ENCODE measurements at places on chromosomes 6 and 20.

- no peak for DNase-seq
Observed at GRCh38 chr6:134308800-134309199, 9.1 kb downstream of the SGK1 start.

GRCh38 chr20:38426006-38426897 is 8.9 kb downstream of the SNHG17 start:
- no peak for DNase-seq

- DNase-seq, result no peak
Observed at GRCh38 chr20:42401613-42402012, 783.4 kb upstream of the CHD6 start.

GRCh38 chr6:89162047-89162371 is 16.2 kb downstream of the PM20D2 start:
- no peak for DNase-seq

GRCh38 chr6:16789329-16790038 is 28.2 kb upstream of the ATXN1 start:
- DNase-seq, result no peak

DNA sequence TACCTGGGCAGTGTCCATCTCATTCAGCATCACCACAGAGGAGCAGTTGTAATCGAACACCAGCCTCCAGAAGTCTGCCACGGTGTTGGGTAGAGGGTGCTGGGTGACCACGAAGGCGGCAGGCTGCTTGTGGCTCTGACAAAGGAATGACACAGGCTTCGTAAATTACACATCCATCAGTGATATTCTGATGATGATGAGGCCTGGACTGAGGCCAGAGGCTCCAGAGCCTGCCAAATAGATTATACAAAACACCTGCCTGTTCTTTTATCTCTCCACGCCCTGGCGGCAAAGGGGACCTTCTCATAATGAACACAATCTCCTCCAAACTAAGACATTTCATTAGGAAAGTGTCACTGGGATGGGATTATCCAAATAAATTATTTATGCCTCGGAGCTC is 480.2 kb upstream of the CHD6 start:
- DNase-seq, result no peak

GRCh38 chr20:53824779-53825178 is 231.1 kb upstream of the ZNF217 start:
- no peak for DNase-seq

DNA sequence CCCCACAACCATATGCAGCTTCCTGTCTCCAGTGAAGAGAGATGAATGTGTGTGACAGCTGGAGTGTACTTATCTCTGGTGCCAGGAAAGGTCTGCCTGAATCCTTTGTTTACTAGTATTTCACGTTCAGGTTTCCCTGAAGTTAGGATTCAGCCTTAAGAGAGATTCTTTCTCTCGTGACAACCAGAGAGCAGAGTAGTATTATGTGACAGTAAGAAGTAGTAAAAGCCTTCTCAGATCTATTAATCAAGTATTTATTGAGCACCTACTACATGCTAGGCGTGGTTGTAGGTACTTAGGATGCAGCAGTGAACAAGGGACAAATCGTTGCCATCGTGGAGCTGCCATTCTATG is 949 bp downstream of the KIFC1 start:
- DNase-seq, result no peak

DNA sequence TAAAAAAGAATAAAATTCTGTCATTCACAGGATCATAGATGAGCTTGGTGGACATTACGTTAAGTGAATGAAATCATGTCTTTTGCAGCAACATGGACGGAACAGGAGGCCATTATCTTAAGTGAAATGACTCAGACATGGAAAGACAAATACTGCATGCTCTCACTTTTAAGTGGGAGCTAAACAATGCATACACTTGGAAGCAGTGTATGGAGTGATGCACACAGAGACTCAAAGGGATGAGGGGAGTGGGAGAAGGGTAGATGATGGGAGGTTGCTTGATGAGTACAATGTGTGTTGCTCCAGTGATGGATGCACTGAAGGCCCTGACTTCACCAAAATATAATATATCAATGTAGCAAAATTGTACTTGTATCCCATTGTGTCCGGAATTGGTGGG is 293.4 kb downstream of the CD109 start:
- DNase-seq, result no peak

DNA sequence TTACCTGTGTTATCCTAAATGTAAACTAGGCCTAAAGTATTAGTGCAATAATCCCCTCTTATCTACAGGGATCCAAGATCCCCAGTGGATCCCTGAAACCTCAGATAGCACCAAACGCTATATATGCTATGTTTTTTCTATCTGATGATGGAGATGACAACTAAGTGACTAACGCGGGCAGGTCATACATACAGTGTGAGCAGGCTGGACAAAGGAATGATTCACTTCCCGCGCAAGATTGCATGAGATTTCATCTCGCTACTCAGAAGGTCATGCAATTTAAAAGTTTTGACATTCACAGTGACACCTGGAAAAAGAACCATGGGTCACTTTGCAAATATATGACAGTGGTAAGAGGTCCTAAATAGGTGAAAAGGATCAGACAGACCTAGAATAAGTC is 875.9 kb downstream of the HACE1 start:
- no peak for DNase-seq

GRCh38 chr20:50562262-50562701 is 52.1 kb downstream of the PTPN1 start:
- DNase-seq, result no peak

GRCh38 chr6:22958677-22959076 is 389.3 kb downstream of the HDGFL1 start:
- DNase-seq, result no peak

DNA sequence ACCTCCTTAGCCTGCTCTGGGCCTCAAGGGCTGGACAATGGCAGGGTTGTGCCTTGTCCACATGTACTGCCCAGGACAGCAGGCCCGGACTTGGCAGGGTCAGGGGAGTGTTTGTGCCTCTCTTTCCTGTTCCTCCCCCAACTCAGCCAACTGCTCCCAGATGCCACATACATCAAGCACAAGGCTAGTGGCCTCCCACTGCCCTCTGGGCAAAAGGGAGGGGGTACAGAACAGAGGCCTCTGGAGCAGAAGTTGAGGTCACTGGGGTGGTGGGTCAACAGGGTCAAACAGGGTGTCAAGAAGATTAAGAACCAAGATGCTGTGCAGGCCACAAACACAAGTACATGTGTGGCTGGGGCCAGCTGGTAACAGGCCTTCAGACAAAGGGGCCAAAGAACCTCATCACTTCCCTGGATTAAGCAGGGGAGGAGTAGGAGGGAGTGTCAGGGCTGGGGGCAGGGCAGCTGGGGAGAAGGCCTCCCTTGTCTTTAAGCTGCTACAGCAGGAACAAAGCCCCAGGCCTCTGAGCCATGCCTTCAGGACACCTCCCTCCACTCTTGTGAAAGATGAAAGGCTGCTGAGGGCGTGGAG is 36.0 kb downstream of the KCNK5 start:
- no peak for DNase-seq

GRCh38 chr20:32517914-32518592 is 67.1 kb downstream of the NOL4L start:
- DNase-seq, result no peak

DNA sequence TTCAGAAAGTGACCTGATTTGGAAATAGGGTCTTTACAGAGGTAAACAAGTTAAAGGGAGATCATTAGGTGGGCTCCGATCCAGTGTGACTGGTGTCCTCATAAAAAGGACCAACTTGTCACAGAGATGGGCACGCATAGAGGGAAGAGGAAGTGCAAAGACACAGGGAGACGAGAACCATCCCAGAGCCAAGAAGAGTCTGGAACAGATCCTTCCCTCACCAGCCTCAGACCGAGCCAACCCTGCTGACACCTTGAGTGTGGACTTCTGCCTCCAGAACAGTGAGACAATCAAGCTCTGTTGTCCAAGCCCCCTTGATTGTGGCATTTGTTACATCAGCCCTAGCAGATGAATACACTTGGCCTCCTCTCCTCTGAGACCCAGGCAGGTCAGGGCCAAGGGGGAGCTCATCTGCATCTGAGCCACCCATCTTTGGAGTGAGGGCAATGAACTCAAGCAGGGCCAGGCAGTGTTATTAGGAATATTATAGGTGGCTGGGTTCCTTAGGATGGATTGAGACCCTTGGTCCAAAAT is 22.2 kb upstream of the SCML4 start:
- DNase-seq, result no peak

DNA sequence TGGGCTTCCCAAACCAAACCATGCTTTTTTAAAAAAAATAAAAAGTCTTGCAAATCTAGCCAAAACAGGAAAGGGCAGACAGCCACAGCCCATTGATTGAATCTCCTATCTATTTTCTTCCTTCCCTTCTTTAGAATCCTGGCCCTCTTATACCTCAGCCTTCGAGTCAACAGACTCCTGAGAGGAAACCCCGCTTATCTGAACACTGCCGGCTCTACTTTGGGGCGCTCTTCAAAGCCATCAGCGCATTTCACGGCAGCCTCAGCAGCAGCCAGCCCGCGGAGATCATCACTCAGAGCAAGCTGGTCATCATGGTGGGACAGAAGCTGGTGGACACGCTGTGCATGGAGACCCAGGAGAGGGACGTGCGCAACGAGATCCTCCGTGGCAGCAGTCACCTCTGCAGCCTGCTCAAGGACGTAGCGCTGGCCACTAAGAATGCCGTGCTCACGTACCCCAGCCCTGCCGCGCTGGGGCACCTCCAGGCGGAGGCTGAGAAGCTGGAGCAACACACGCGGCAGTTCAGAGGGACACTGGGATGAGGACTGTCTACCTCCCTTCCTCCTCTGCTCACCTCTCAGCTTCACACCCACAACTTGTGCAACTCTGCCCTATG is 10.1 kb upstream of the RTF2 start:
- no peak for DNase-seq

DNA sequence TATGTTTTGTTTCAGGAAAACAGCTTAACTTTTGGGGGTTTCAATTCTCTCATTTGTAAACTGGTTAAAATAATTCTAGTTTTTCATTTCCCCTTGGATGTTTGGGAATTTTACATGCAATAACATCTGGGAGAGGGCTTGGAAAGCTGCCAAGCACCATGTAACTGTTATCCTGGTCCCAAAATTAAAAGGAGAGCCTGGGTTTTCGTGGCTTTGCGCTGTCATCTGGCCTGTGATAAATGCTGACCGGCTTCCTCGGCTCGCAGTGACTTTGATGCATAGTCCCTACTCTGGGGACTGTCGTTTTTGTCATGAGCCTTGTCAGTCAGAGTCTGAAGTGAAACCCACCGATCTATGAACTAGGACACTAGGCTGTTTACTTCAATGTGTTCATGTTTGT is 12.2 kb downstream of the SLC35F1 start:
- DNase-seq, result no peak

DNA sequence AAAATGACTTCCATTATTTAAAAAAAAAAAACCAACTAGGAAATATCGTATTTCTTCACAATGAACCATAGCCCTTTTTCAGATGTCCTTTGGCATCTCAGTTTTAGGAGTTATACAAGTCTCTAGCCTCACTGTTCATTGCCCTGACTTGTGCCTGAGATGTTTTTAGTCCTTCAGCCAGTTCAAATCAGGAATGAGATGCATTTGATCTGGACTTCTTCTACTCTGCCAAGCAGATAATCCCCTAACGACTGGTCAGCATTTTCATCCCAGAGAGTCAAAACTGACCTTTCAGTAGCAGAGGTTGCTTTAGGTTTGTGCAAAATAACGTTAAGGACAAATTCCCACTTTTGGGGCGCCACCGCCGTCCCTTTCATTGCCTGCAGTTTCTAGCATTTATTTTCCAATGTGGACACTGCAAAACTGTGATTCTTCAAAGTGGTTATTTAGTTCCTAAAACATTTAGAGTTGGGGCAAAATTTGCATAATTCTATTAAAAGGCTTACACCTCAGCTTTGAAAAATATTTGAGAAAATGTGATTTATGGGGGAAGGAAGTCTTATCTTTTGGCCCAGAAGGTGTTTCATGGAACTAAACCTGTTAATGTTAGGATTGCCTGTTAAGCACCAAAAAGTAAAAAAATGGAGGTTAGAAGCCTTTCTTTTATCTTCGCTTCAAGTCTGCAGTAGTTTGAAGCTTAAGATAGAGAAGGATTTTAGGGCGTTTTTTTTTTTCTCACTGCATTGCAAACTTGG is 152.0 kb upstream of the SGK1 start:
- no peak for DNase-seq

DNA sequence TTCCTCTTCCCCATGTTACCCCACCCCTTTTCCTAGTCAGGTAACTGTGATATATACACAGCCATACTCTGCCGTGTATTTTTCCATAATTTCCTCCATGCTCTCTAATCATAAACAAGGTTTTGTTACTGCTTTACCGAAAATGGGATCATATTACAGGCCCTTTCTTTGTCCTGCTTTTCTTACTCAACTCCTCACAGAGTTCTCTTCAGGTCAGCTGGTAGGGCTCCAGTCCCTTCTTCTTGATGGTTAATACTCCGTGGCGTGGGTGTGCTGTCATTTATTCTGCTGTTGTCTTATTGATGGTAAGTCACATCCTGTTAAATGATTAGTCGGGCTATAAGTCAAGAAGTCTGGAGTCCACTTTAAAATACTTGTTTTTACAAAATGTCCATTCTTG is 24.9 kb upstream of the PI16 start:
- DNase-seq, result no peak

DNA sequence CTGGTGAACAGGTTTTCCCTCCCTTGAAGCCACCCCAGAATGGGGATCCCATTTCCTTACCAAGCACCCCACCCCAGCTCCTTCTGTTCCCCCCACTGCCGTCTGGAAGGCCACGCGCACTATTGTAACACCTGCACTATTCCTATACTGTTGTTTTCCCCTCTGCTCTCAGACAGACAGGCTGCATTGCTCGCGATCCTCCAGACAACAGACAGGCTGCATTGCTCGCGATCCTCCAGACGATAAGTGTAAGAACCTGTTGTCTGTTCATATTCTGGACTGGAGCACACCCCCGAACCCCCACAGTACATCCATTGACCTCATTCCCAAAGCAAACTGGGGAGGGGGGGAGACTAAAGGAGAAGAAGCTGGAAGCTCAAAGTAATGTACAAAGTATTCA is 72.7 kb downstream of the LY86 start:
- DNase-seq, result no peak

- DNase-seq, result no peak
Observed at GRCh38 chr6:160004419-160005175, 35.7 kb downstream of the IGF2R start.

- no peak for DNase-seq
Observed at GRCh38 chr6:142950291-142950690, 5.3 kb upstream of the HIVEP2 start.

- no peak for DNase-seq
Observed at GRCh38 chr6:144330017-144330987, 45.2 kb downstream of the UTRN start.

- DNase-seq, result no peak
Observed at GRCh38 chr6:120405947-120406346, 928.3 kb downstream of the TBC1D32 start.
